ENCODE measurements at places on chromosomes 1 and 21.

DNA sequence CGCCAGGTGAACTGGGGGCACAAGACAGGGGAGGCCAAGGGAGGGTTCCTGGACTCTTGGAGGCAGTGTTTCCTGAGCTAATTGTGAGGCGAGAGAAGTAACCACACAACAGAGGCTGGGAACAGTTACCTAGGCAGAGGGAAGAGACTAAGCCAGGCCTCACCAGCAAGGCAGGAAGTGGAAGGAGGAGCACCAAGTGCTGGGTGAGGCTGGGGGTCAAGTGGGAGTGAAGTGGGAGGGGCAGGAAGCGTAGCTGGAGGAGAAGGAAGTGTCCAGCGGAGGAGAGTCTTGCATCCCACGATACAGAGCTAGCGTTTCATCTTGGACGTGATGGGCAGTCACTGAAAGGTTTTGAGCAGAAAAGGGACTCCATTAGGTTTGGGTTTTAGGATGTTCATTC, 48.3 kb upstream of the CAPZB start:
- DNase-seq, result peak; percentile 14

GRCh38 chr21:33113131-33113530, 43.2 kb downstream of the OLIG1 start:
- DNase-seq, result no peak

DNA sequence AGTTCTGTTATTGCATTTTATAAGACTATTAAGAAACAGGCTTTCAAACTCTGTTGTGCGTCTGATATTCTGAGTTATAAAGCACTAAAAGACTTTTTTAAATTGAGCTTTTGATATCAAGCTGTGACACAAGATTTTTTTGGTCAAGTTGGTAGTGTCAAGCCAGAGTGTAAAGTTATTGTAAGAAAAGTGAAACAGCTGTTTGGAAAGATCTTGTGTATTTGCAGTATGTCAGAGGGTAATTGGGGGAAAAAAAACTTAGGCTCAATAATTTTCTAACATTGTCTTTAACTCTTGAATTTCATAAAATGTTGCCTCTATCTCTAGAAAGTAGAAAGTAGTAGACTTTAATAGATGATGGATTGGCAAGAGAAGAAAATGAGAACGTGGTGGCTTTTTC, 3.8 kb downstream of the CACYBP start:
- DNase-seq, result no peak

- DNase-seq, result no peak
Measured at GRCh38 chr1:206693592-206693991, 8.9 kb downstream of the MAPKAPK2 start.

- DNase-seq, result no peak
Measured at GRCh38 chr1:174417921-174418320, 29.8 kb upstream of the GPR52 start.

DNA sequence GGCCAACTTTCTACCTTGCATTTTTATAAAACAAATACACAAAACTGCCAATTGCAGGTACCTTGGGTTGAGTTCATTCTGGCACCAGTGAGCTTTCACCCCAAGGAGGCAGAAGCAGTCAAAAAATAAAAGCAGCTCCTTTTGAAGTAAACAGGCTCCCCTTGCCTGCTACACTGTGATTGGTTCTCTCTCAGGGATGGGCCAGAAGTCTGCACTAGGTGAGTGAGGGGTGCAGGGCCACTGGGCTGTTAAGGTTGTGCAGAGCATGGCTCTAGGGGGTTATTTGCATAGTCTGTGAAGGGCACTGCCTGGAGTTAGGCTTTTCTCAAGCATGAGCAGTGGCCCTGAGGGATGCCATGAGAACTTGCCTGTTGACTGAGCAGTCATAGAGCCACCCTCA, 39.1 kb downstream of the AKNAD1 start:
- no peak for DNase-seq

GRCh38 chr1:80214888-80215540, 1208.5 kb upstream of the ADGRL4 start:
- DNase-seq, result no peak

GRCh38 chr1:238606896-238607295, 716.2 kb upstream of the ZP4 start:
- DNase-seq, result no peak

DNA sequence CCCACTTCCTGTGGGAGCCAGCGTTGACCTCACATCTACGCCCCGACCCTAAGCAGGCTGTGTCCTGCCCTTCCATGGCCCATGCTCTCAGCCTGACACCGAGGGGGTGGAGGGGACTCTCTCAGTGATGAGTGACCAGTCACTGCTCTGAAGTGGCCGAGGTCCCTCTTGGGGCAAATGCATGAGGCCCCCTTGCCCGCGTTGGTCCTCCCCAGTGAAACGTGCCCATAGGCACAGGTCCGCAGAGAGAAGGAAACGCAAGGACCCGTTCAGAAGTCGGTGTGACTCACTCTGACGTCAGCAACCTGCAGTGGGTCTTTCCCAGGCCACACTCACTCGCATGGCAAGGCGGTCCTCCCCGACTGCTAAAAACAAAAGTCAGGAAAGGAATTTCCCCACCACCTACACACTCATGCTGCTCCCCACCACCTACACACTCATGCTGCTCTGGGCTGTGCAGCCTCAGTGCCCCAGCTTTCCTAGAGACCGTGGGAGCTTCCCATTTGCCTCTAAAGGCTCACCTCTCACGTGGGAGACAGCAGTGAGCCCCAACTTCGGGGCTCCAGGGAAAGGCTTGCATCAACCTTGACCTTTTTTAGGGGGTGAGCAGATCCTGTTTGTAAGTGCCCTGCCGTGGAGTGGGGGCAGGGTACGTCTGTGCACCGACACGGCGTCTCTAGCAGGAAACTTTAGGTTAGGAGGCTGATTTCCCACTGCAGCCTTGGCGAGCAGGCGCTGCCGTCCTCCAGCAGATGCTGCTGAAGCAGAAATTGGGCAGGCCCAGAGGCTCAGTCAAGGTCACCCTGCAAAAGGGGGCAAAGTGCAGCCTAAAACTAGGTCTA, 11.4 kb downstream of the UBASH3A start:
- no peak for DNase-seq

DNA sequence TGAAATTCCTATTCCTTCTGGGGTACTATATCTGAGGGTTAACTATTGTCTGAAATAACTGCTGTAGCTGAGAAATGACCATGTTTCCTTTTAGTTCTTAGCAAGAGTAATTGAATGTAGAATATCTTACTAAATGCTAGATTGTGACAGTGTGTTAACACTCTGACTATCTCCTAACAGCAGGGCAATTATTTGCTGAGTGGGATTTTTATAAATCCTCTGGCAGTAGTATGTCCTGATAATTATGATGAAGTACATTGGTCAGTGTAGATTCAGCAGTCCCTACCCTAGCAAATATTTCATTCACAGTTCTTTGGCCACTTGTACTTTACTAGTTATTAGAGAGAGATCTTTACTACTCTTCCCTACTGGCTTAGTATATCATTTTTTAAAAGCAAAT, 138.6 kb downstream of the SPATA17 start:
- DNase-seq, result no peak

DNA sequence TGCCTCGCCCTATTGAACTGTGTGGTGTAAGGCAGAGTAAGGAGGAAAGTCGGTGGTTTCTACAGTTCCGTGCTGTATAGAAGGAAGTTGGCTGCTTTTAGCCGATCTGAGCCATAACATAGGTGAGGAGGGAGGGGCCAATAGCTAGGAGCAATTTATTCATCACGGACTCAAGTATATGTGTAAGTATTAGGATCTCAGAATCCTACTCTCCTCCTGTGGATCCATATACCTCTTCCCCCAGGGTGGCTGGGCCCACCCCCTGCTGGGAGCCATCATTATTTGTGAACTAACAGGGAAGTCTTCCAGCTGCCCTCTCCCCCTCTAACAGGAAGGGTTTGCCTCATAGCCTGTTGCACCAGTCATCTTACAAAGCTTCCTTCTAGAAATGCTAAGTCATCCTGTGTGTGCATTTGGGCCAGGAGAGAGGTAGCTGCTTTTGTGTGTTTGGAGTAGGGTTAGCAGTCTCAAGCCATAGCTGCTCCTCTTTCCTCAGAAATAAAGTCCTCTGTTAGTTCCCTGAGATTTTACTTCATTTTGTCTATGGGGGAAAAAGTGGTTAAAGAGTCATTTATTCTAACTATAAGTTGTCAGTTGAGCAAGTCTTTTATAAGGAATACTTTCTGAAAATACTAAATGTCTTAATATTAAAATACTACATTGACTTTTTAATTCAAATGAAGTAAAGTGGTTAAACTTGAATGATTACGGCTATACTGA, 14.9 kb upstream of the CENPS start:
- peak; percentile 35 for DNase-seq

DNA sequence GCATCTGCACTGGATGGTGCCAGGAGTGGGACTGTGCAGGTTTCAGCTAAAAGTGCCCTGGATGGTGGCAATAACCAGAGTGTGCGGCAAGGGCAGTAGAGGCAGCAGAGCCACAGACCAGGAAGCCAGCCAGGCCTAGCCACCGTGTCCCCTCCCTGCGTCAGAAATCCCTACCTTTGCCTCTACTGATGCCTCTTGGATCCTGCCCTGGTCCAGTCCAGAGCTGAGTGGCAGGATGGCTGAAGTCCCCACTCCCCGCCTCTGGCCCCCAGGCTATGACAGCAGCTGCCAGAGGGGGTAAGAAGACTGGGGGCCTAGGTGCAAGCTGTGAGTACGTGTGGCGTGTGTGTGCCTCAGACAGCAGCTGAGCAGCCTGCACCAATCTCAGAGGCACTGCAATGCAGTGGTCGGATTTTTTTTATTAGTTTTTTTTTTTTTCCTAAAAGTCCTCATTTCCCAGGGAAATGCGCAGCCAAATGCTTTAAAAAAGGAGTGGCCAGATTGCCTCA, 51.9 kb downstream of the SYT2 start:
- DNase-seq, result no peak

DNA sequence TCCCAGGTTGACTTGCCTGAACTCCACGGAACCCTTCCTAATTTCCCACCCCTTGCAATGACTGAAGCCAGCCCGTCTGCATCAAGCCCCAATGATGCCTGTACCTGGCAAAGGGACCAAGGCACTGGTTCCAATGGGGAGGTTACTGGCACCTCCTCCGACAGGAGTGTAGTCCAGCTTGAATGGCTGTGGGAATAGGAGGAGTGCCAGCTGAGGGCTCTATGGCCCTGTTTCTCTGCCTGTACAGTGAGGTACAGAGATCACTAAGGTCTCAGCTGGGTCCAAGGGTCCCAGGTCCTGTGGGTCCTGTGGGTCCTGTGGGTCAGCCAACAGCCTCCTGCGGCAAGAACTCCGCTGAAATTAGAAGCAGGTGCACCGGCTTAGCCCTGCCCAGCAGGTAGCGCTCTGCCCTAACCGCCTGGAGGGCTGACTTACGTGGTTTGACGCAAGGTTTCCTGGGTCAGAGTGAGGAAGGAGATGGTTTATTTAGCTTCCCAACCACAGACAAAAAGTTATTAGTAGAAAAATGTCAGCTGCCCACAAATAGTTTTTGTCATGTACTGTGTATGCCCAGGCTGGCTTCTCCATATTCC, 9.9 kb upstream of the SPRR4 start:
- no peak for DNase-seq

- peak; percentile 60 for DNase-seq
Measured at GRCh38 chr1:26771643-26772321, 16.0 kb upstream of the PIGV start.

GRCh38 chr1:233714631-233715217, 100.8 kb downstream of the KCNK1 start:
- no peak for DNase-seq

- no peak for DNase-seq
Measured at GRCh38 chr1:212625781-212626450, 17.4 kb downstream of the ATF3 start.

DNA sequence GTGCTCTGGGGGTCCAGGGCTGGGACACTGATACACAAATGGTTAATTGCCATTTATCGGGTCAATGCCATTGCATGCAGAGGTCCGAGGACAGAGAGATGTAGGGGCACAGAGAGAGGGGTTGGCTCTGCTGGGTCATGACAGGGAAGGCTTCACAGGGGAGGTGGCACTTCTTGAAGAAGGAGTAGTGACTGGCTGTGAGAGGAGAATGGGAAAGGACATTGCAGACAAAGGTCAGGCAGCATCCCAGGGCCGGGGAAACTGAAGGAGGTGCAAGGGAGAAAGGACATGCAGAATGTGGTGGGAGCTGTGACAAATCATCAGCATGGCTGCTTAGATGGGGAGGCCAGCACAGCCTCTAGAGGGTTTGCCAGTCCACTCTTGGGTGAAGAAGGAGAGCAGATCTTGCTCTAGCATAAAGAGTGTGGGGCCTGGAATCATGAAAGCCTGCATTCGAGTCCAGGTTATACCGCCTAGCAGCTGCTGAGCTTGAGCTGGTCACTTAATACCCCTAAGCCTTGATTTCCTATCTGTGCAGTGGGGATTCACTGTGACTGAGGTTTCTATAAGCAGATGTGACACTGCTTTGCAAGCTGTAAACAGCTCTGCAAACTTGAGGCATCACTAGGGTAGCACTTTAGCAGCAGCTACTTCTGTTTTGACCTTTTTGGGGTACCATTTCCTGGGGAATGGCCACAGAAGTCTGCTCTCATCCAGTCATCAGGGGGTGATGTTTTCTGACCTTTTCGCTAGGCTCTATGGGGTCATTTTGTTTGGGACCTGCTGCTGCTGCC, 59.2 kb upstream of the EPS8L3 start:
- no peak for DNase-seq

DNA sequence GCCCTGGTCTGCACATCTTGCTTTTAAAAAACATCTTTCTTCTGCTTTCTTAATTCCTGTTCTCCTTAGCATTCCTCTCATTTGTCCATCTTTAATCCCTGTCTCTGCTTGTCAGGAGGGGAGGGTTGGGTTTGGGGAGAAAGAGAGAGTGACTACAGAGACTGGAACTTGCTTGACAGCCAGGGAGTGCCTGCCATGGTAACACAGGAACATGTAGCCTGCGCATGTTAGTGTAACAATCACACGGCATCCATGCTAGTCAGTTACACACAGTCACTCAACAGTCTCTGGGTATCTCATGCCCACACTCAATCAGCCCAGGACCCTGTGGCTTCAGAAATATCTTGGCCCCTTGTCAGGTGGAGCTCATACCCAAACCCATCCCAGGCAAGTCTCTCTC, 818 bp upstream of the TFAP2E start:
- no peak for DNase-seq

DNA sequence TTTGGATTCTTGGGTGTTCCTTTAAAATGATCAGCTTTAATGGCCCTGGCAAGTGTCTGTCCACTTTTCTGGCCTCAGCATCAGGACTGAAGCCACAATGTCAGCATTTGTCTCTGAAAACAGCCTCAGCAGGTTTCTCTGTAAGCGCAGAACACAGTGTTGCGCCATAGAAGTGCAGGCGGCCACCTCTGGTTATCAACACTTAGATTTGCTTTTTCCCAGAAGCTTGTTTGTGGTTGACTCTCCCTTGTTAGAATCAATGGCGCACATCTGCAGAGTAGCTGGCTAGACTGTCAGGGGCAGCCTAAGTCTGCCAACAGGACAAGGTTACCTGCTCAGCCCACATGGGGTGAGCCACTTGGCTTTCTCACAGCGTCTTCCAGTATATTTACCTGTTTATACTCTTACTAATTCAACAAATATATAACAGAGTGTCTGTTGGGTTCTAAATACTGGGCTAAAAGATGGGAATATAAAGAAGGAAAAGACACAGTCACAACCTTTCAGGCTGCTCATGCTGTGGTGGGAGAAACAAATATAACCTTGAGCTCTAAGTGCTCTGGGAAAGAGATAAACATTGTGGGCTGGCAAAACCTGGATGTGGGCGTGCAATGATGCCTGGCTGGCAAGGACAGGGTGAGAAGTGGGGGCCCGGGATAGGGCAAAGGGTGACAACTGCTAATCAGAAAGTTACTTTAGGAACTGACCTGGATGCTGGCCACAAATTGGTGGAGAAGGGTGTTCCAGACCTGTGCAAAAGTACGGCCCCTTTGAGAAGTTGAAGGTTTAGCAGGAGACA, 149.3 kb upstream of the KIAA0040 start:
- DNase-seq, result no peak

GRCh38 chr1:192913683-192914082, 104.8 kb downstream of the RGS2 start:
- DNase-seq, result peak; percentile 24
